ENCODE measurements at places on chromosomes 3 and 15. TPM values are rescaled to one million over a fixed set of nuclear protein-coding genes. Genes with fewer than 3 reads are reported as not detected.

Gene OSBPL10
- 7.6 TPM for total RNA-seq

Gene FEZF2
- total RNA-seq, result not detected

Gene CFAP44
- total RNA-seq, result 4.4 TPM

Gene CIB2
- 12.4 TPM for total RNA-seq

DNA sequence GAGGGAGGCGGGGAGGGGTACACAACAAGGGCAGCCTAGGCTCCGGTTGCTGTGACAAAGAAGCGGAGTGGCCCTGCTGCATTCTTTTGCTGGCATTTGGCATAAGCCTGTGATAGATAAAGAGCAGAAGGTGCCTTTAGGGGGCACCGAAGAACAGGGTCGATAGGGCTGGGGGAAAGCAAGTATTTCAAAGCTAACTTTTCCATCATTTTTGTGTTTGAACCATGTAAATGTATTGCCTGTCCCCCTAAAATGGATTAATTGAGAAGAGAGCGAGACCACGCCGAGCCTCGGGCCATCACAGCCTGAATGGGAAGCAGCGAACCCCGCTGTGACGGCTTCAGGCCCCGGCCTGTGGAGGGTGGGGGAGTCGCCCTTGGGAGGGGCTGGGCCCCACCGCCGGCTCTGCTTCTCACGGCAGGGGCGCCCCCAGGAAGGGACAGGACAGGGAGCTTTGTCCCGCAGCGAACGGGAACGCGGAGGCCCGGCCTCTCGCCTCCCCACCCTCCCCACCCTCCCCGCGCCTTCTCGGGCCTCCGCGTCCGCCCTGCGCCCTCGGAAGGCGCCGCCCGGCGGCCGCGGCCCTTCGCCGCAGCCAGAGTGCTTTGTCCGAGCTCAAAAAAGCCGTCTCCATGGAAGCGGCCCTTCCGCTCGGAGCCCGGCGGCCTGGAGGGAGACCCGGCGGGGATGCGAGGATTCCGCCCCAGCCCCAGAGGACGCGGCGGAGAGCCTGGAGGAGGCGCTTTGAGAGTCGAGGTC, 32.4 kb upstream of the ALDH1L1 start:
- H3K27me3 ChIP-seq, result no peaks in the 10 kb centered on the region
- no peak overlapping the region for H3K4me3 ChIP-seq
- peak overlapping the region; percentile 61 for H3K27ac ChIP-seq
- H3K36me3 ChIP-seq, result no peaks in the 10 kb centered on the region
- DNase-seq, result peak; percentile 58

DNA sequence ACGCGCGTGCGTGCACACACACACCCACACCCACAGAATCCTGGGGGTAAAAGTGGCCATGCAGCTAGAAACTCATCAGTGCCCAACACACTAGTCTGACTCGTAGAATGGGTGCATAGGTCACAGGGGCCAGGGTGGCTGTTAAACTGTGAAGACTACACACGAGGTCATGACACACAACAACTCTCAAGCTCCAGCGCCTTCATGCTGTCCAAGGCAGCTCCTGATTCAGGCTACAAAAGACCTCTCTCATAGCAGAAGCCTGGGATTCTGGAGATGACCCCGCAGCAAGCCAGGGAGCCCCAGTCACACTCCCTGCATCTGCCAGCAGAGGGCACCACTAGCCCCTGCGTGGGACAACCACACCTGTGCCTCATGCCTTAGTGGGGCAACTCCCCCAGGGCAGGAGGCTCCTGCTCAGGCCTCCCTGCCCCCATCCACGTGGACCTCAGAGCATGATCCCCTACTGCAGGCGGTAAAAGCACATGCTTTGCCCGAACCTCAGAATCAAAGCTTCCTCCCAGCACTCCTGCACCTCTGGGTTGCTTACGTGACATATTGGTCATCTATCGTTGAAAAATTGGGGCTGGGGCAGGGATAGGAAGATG, 93.1 kb downstream of the LRIG1 start:
- H3K27ac ChIP-seq, result no peak overlapping the region
- H3K4me3 ChIP-seq, result no peak overlapping the region
- no peaks in the 10 kb centered on the region for H3K36me3 ChIP-seq
- H3K4me1 ChIP-seq, result no peaks in the 10 kb centered on the region
- no peaks in the 10 kb centered on the region for H3K27me3 ChIP-seq
